ENCODE measurements at places on chromosomes 2 and 18.

DNA sequence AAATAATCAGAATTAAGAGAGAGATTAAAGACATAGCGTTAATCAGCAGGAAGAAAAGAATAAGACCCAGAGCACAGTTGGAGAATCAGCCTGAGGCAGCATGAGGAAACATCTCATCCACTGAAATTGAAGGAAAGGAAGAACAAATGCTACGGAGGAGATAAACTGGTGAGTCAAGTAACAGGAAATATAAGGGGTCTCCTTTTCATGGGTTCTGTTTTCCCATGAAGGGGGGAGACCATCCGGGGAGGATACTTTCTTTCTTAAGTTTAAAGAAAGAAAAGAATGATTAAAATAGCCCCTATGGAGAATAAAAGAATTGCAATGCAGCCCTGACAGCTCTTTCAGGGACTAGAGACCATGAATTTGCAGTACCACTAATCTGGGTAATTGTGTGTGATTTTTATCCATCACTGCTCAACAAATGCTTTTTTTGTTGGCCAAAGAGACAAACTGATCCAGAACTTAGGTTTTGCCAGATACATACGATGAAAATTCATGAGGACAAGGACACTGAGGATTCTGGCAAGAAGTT lies 17.7 kb downstream of the ROCK2 start:
- no peak for DNase-seq

- no peak for DNase-seq
Observed at GRCh38 chr2:241496003-241496707, 12.2 kb downstream of the STK25 start.

GRCh38 chr2:237072067-237072931 lies 13.4 kb upstream of the COPS8 start:
- no peak for DNase-seq

- DNase-seq, result no peak
Observed at GRCh38 chr18:49238433-49239042, 221.9 kb downstream of the DYM start.

DNA sequence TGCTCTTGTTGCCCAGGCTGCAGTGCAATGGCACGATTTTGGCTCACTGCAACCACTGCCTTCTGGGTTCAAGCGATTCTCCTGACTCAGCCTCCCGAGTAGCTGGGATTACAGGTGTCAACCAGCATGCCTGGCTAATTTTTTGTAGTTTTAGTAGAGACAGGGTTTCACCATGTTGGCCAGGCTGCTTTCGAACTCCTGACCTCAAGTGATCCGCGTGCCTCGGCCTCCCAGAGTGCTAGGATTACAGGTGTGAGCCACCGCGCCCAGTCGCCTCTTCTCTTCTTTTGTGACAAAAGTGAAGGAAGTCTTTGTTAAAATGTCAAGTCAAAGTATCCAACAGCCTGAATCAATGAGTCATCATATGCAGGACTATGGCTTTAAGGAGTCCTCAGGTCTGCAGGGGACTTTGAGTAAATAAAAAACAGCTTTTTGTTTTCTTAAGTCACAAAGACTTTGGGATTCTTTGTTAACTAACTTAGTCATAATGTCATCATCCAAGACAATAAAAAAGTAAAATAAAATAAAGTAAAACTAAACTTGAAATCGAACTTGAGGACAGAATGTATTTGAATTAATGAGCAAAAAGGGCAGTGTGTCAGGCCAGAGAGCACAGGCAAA lies 1153.2 kb downstream of the SUCLG1 start:
- DNase-seq, result no peak

DNA sequence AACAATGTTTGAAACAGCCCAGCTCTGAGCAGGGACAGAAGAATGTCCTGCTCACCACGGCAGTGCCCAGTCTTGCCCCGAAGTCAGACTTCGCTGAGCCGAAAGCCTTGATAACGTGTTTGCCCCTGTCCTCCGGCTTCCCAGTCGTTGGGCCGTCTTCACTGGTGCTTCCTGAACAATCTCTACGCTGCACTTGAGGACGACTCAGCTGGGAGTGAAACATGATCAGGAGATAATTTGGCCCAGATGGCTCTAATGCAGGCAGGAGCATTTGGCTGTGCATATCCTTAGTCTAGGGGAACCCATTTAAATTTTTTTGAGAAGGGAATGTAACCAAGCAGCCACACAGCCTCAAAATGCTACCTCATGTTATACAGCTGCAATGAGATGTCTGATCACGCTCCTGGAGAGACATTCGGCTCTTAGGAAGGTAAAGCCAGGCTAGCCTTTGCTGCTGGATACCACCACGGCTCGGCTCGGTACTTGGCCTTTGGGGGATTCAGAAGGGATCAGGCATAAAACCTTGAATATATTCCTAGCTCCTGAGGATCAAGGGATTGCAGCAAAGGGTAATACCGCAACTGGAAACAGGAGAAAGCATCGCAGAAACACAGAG lies 43.6 kb downstream of the FECH start:
- DNase-seq, result peak; percentile 44

DNA sequence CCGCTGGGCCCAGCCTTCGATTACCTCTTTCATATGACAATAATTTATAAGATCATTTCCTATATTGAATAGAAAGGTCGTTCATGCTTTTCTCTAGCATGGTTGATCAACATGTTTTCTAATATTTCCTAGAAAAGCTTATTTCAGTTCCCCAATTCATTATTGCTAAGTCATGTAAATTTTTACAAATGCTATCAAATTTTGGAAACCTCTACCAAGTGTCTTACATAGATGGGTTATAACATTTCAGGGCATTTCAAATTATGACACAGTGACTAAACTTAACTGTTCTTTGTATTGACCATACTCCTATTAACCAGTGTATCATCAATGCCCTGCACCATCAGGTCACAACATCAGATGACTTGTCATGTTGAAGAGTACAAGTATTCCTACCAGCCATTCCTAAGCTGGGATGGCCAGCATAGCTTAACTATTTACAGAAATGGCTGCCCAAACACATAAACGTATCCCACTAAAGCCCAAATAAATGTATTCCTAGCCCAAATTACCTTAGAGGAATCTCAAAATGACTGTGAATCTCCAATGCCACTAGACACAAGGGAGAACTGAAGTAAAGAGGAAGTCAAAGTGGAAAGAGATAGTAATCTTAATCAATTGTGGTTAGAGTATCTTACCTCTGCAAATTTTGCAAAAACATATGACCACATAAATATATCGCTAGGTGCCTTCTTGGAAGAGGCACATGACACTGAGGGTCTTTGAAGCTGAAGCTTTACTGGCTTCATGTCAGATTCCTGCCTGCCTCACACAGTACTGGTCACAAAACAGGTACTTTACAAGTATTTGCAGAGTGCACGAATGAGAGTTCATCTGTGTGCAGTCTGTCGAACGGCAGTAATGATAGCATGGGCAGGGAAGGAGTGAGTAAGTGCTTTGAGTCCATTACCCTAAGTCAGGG lies 87.3 kb upstream of the TLK1 start:
- no peak for DNase-seq

DNA sequence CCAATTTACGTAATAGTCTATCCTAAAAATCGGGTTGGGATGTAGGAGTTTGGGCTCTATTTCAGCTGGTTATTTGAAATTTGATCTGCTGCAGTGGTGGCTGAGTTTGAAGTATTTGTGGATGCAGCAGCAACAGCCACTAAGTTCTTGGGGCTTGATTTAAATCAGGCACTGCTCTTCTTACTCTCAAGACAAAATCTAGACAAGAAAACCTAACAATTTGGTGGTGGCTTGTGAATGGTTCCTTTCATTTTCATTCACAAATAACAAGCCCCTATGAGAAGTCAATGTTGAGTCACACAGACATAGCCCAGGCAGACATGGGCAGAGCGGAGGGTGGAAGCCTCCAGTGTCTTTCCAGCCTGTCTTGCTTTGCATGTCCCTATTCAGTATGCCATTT lies 199.3 kb downstream of the LTBP1 start:
- DNase-seq, result no peak

GRCh38 chr2:240453461-240454105 lies 18.1 kb downstream of the GPC1 start:
- DNase-seq, result no peak

DNA sequence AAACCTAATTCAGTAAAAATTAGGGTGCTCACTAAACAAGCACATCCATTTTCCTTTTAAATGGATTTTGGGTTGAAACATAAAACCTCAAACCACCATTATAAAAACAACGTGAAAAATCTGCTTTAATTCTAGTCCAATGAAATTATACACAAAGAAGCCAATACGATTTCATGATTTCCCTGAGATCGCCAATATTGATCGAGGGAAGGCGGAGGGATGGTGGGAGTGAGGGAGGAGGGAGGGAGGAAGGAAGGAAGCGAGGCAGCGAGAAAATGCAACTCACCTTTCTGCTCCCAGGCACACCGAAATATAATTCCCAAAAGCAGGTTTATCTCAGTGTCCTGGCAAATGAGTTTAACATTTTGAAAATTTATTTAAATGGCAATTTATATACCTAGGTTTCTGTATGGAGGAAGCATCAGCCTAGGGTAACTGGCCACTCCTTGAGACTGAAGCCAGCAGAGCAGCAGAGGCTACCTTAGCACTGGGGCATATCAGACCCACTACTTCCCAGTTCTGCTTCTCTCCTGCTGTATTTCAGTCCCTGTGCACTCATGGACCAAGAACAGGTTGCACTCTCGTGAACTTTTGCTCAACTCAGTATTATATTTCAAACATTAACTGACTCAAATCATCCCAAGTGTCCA lies 2.3 kb upstream of the ONECUT2 start:
- DNase-seq, result no peak

DNA sequence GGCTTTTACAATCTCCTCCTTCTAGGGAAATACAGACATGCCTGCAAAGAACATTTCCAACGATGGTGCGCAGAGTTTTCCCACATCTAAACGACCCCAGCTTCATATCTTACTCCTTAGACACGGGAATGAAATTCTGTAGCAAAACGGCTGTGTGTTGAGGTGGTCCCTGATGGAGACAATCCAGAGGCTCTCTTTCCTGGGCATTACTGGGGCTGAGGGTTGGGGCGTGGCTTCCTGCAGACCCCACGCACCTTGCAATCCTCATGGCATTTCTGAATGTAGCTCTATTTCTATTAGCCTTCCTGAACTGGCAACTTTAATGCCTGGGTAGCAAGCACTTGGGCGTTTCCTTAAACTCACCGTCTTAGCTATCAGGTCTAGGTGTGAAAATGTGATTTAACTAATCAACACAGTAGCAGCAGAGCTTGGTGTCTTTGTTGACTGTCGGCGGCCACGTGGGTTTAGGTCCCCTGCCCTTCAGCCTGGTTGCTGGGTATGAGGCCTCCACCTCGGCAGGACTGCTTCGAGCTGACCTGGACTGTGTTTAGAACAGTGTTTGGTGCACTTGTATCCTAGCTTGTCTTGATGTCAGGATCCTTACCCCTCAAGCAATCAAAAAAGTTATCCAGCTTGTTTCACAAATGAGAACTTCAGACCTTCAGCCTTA lies 242.8 kb downstream of the GBX2 start:
- DNase-seq, result no peak

DNA sequence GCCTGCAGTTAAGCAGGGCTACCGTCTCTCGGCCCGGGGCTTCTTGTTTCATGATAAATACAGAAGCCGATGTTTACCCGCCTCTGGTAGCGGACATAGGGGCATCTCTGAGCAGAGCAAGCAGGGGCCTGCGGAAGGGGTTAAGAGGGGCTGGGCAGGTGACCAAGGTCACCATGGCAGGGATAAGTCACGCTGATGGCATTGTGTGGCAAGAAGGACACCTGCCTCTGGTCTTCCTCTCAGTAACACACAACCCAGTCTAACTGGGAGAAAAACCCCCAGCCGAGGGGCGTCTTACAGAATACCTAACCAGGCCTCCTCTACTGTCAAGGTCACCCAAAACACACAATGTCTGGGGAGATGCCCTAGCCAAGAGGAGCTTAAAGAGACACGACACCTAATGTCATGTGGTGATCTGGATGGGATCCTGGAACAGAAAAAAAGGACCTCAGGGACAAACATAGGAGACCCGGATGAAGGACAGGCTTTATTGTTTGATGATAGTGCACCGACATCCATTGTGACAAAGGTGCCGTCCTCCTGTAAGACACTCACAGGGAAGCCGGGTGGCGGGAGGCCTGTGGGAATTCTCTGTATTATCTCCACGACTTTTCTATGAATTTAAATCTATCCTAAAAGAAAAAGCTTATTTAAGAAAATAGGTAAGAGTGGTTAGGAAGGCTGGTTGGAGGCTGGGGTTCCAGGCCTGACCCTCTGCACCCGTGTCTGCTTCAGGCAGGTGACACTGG lies 24.8 kb downstream of the SH3BP4 start:
- DNase-seq, result no peak
